ENCODE measurements at places on chromosomes 2 and 18.

DNA sequence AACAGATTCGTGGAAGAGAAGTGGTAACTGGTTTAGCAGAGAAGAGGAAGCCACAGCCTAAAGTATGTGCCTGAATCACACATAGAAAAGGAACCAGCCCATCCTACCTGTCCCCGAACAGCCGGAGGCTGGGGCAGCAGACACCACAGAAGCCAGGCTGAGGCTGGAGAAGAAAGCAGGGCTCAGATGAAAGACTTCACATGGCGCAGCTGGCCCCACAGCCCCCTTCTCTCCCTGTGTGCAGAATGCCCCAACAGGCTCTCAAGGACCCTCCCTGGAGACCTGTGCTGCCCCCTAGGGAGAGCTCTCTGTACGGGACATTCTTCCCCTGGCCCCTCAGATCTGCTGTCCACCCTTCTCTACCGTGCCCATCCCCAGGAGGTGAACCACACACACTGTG lies 83.5 kb upstream of the RAB12 start:
- DNase-seq = no peak

- no peak for DNase-seq
These were observed 137.2 kb downstream of the TRIM43 start for GRCh38 chr2:95728878-95729596.

- no peak for DNase-seq
These were observed 86.4 kb downstream of the OSR1 start for GRCh38 chr2:19272039-19272438.

DNA sequence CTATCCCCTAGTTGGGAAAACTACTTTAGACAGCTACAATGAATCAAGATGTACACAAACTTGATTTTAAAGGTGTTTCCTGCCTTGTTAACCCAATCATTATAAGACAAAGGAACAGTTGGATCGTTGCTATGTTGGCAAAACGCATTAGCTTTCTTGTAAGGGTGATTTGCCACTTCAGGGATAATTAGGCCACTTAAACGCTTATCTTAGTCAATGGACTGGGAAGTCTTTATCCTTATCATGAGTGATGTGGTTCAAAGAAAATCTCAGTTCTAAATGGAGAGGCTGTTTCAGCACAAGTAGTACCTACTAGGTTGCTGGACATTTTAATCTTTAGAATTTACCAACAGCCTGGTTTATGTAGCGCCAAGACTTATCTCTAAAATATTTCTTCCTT lies 406.1 kb upstream of the MEX3C start:
- DNase-seq = no peak

GRCh38 chr2:231597014-231597611 lies 4.4 kb downstream of the TEX44 start:
- DNase-seq = no peak

- DNase-seq = no peak
These were observed 83.9 kb downstream of the ACTR3 start for GRCh38 chr2:113973810-113974209.

DNA sequence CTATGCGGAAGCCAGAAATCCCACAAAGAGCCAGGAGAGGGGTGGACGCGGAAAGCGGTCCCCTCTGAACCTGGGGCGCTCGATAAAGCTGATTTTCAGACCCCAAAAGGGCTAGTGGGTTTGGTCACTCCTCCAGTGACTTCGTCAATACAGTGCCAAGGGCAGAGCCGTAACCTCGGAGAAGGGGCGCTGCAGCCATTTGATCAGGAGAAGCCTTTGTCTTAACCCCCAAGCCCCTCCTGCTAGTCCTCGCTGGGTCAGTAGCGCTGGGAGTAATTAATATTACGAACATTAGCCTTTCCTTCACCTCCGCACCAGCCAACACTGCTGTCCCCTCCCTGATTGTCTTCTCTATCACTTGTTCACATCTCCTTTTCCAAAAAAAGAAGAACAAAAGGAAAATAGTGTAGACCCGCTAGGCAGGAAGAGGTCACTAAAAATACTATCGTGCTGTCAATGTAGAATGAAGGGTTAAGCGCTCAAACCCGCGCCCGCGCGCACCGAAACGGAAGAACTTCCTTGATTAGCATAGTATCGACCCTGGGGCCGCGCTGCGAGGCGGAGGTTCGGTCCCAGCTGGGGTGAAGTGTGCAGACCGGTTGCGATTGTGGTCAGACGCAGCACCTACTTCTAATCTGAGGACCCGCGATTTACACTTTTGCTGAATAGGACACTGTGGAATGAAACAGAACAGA lies 63.2 kb upstream of the MAPRE2 start:
- peak; percentile 6 for DNase-seq

- DNase-seq = no peak
These were observed 823 bp upstream of the GORASP2 start for GRCh38 chr2:170928036-170928823.

GRCh38 chr2:241898463-241899270 lies 29.1 kb downstream of the RTP5 start:
- DNase-seq = no peak

DNA sequence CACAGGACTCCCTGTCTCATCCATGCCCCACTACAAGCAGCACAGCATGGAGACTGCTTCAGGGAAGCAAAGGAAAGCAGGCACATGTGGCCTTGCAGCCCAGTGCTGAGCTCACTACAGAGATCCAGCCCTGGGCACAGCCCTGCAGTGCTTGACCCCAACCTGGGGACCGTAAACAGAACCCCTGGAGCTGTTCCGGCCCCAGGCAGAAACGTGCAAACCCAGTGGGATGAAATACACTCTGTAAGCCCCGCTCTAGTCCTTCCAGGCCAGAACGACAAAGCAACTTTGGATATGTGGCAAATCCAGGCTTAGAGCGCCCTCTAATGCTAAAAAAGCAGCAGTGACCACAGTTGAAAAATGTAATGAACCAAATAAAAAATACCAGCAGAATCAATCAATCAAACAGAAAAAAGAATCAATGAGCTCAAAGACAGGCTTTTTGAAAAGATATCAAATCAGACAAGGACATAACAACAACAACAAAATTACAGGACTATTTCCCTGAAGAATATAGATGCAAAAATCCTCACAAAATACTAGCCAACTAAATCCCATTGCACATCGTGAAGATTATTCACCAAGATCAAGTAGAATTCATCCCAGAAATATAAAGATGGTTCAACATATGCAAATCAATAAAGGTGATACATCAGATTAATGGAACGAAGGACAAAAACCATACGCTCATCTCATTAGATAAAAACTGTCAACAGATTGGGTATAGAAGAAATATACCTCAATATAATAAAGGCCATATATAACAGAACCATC lies 45.6 kb downstream of the ZNF519 start:
- no peak for DNase-seq

GRCh38 chr18:2706903-2707302 lies 51.4 kb downstream of the SMCHD1 start:
- no peak for DNase-seq

DNA sequence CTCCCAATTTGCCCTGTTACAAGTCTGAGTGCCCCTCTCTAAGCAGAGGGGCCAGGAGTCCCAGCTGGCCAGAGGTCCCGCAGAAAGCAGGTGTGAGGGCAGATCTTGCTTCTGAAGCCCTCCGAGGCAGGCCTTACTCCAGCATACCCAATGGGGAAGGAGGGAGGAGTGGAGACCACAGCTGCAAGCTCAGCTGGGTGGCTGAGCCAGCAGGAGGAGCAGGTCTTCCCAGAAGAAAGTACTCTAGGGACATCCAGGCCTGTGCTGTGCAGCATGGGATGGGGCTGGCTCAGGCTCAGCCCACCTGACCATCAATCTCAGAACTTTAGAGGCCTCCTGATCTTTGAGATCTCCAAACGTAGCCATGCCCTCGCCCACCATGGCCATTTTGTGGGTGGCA lies 31.3 kb downstream of the PLB1 start:
- no peak for DNase-seq

DNA sequence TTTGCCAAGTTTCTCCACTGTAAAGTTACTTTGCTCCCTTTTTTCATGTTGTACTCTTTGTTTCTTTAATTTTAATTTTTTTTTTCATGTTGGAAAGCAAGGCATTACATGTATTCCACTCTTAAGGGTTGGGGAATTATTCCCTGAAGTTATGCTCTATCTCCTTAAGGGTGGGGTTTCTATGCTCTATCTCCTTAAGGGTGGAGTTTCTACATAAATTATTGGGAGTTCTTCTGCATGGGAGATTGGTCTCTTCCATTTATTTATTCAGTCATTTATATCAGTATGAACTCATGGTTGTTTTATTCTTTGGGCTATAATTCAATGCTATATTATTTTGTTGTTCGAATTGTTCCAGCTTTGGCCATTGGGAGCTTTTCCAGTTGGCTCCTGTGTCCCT lies 11.2 kb downstream of the MRPL33 start:
- DNase-seq = no peak

DNA sequence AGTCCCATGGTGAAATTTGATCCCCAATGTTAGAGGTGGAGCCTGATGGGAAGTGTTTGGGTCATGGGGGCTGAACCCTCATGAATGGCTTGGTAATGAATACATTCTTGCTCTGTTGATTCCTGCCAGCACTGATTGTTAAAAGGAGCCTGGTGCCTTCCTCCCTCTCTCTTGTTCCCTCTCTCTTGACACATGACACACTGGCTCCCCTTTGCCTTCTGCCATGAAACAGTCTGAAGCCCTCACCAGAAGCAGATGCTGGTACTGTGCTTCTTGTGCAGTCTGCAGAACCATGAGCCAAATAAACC lies 30.6 kb upstream of the EPC2 start:
- no peak for DNase-seq

- no peak for DNase-seq
These were observed 41.8 kb downstream of the NCK2 start for GRCh38 chr2:105786231-105787230.

Measured in effector CD4-positive, alpha-beta T cell (primary cell).